ENCODE measurements at places on chromosomes 12 and 14. TPM values are rescaled to one million over a fixed set of nuclear protein-coding genes. Genes with fewer than 3 reads are reported as not detected.
A peak's percentile ranks its signal among the peaks of the same experiment; 100 is the strongest.

The MMP19 gene
- total RNA-seq: 1.3 TPM

DNA sequence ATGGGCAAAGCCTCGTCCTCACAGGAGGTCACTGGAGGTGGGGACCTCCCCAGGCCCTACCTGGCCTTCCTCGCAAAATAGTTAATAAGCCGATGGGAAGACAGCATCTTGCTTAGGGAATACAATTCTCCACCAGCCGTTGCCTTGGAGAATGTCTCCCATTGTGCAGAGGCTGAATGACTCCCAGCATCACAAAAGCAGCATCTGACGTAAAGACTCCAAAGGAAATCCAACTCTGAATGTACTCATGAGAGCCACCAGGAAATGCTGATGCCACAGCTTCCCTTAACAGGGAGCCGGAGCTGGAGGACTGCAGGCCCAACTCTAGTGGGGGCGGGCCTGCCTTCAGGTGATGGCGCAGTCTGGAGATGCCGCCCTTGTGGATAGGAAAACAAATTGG, 15.5 kb downstream of the CCDC63 start:
- DNase-seq: no peak

The MYF5 gene
- total RNA-seq: not detected

GRCh38 chr14:78399316-78399889, 229.2 kb downstream of the NRXN3 start:
- DNase-seq: peak; percentile 26

DNA sequence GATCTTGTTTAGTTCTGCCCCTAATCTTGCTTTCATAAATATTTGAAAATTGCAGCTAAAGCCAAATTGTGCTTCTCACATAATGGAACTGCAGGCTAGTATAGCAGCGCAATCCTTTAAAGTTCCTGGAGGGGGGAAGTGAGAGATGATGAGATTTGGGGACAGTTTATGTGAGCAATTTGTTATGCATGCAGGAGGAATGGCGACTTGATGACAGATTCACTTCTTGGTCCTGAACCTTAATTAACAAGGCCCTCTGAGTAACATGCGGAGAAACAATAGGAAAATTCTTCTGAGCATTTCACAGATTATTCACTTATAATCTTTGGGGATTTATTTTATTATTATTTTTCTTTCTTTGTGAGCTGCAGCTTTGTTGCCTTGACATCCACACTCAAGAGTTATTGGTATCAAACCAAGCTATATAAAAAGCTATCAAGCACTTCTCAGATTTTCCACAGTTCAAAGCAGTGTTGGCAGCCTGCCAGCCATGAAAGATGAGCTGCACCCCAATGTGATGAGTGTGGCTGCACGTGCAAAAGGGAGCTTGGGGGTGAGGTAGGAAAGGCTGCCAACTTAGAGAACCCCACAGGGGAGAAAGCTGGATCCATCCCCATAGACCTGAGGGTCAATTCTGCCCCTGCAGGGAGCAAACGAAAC, 1662.2 kb upstream of the FLRT2 start:
- DNase-seq: no peak

- DNase-seq: peak; percentile 41
These were observed 86.3 kb downstream of the DRAM1 start for GRCh38 chr12:101963697-101964096.

DNA sequence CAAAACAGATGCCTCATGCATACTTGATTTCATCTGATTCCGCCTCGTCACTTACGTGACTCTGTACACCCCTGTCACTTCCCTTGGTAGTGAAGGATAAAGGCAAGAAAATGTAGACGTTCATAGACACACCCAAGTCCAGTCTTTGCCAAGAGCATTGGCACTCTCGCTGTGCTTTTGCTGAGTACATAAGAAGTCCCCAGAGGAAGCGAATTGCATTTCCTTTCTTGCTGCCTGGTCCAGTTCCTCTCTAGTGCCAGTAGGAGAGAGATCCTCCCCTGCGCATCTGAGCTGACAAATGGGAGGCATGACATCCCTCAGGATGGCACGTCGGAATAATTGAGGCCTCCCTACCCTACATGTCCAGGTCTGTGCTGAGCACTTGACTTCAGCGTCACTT, 21.3 kb upstream of the RIN3 start:
- peak; percentile 28 for DNase-seq
